Lung (tissue), 17 donors: ENCODE measurements at places on chromosomes 5 and 9.

GRCh38 chr5:5025774-5026408, 114.2 kb upstream of the ADAMTS16 start:
- DNase-seq: no peak

DNA sequence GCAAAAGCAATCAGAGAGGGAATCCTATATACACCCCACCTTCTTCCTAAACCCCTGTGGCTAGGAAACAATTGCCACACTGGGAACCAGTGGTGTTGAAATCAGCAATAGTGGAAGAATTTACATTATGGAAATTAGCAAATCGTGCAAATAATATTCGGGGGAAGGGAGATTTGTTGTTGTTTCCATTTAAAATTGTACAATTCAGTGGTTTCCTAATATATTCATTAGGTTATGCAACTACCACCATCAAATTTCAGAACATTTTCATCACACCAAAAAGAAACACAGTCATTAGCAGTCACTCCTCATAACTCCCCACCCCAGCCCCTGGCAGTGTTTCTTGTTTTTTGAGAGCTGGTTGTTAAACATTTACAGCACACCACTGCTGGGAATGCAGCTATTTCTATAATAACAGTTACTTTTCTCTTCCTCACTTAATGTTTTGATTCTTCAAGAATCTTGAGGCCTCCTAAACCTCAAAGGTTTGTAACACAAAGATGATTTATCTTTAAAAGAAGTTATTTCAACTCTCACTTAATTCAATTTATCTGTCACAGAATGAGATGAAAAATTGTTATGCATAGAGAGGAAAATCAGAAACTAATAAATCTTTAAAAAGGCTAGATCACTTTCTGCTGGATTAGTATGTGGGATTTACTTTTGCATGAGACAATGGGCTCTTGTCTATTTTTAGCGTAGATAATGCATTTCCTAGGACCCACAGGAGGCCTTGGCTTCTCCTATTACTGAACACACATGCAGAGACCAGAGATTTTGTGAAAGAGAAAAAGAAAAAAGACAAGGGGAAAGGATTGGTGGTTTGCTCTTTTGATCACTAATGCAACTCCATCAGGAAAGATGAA, 91.8 kb upstream of the DAPK1 start:
- DNase-seq: peak; percentile 87

DNA sequence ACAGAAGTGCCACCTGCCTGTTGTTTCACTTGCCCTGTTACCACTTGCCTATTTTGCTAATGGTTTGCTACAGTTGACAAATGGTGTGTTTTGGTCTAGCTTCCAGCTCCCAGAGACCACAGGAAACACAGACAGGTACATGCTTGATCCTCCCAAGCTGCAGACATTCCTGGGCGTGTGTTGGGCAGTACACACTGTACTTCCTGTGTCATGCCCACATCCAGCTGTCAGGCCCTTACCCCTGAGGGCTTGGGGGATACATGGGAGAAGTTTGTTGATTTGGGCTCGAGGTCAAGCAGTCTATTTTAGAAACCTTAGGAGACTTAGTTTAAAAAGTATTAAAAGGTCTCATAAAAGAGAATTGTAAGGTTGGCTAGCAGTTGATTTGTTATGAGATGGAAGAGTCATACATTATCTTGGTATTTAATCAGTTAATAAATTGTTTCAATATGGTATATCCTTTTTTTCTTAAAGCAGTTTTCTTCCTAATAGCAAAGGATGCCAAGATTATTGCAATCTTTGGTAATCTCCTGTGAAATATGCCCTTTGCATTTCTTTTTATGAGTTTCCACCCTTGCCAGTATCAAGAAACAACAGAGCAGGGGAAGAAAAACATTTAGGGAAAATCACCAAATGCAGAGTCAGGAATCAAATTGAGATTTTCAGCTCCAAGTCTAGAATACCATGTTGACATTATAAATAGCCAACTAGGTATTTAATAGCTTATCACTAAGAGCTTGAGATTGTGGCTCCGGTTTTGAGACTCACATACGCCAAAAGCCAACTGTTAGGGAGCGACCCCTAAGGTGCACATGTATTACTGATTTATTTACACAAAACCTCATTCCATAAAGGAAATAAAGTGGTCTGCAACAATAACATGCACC, 52.3 kb upstream of the CD180 start:
- DNase-seq: no peak

GRCh38 chr9:81086416-81086815, 602.9 kb downstream of the TLE1 start:
- DNase-seq: no peak

GRCh38 chr9:126367616-126368015, 41.0 kb downstream of the MVB12B start:
- no peak for DNase-seq

DNA sequence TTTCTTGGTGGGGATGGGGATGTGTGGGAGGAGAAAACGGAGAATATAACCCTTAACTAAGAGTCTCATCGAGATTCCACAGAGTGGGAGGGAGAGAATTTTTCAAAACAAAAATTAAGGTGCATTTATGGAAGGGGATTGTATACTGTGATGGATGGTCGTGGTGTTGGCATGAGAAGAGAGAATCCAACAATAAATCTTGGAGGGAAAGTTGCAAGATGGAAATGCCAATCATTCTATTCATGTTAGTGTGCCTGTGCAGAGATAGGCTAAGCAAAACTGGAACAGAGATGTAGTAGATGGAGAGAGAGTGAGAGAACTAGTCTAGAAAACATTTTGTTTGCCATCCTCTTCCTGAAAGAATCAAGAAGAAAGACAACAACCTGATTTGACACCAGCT, 613.1 kb downstream of the EBF1 start:
- no peak for DNase-seq

DNA sequence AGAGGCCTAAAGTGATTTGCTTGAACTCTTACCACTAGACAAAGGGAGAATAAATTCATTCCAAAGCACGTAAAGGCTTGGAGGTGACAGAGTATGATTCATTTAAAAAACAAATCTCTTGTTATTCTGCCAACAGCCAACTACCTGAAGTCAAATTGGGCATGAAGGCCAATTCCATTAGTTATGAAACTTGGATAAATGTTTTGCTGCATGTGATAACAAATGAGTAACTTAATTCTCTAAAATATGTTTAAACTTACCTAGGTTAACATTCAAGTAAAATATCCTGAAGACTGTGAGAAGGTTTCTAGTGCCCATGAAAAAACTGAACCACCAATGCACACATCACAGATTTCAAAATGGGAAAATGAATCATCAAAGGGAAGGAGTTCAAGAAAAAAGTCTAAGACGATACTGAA, 120.1 kb upstream of the TSLP start:
- no peak for DNase-seq
